PC-9 (cell line): ENCODE measurements at places on chromosomes 6 and 20.

- H3K27ac ChIP-seq: no peak overlapping the region
- no peak for DNase-seq
- H3K4me1 ChIP-seq: no peaks in the 10 kb centered on the region
- H3K4me3 ChIP-seq: no peak overlapping the region
- H3K27me3 ChIP-seq: peaks cover 90% of the 10 kb centered on the region
These were observed 27.5 kb upstream of the TBXT start for GRCh38 chr6:166194914-166195859.

DNA sequence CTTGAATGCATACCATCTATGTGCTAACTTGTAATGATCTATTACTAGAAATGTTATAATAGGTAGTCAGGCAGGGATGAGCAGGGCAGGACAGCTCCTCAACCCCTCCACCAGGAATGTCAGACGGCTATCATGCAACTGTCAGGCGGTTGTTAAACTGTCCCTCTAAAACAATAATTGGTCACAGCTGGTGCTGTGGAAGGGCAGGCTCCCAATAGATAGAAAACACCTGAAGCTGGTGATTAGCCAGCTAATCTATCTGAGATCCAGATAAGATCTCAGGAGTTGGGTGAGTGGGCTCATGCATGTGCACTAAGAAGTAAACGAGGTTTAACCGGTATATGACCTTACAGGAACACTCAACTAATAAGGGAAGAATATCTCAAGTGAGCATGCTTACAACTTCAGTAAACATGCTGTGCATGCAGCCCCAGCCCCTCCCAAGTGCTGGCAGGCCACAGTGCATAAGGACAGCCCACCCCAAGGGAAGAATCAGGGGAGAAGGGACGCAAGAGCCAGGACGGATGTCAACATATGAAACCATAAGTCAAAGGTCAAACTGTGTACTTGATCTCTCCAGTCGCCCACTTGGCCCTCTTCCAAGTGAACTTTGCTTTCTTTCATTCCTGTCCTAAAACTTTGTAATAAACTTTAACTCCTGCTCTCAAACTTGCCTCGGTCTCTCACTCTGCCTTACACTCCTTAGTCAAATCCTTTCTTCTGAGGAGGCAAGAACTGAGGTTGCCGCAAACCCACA is 566.2 kb upstream of the NRSN1 start:
- no peak for DNase-seq
- H3K36me3 ChIP-seq: no peaks in the 10 kb centered on the region
- no peaks in the 10 kb centered on the region for H3K27me3 ChIP-seq
- H3K4me1 ChIP-seq: no peaks in the 10 kb centered on the region

DNA sequence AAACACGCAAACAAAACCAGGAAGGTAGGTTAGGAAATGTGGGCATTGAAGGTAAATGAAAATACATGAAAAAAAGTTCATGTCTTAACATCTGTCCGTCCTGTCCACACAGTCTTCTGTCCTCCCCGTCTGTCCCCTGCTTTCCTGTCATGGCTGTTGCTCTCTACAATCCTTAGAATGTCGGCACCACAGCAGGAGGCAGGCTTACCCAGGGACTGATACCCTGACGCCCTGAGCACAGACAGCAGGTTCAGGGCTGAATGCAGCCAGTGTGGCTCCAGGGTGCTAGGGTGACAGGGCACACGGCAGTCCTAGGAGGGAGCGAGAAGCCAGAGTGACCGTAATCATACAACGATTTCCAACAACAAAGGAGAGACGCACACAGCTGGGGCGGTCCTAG is 123.7 kb downstream of the IRF4 start:
- no peaks in the 10 kb centered on the region for H3K36me3 ChIP-seq
- no peak for DNase-seq

- DNase-seq: no peak
- no peaks in the 10 kb centered on the region for H3K27me3 ChIP-seq
- H3K4me3 ChIP-seq: no peak overlapping the region
- H3K27ac ChIP-seq: no peak overlapping the region
- no peaks in the 10 kb centered on the region for H3K36me3 ChIP-seq
- H3K4me1 ChIP-seq: 0 out of 2 replicates have a peak, but pooled peaks cover 3% of the 10 kb centered on the region
These were observed 651.6 kb downstream of the UTRN start for GRCh38 chr6:144936764-144937163.

DNA sequence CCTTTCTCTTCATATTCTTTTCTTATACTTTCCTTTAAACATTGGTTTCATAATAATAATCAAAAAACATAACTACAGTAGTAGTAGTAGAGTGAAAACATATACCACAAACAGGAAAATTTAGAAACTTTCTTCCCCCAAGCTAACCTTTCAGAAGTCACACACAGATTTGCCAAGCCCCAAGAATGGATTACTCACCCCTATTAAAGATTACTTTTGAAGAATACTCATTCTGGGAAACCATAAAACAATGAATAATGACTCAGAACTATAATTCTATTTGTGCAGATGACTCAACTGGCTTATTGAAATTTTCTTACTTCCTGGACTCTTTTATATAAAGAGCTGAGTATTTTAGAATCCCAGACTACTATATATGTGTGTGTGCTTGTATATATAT is 119.4 kb upstream of the GJE1 start:
- peaks cover 33% of the 10 kb centered on the region for H3K4me1 ChIP-seq
- H3K4me3 ChIP-seq: no peak overlapping the region
- DNase-seq: peak; percentile 87
- peak overlapping the region; percentile 72 for H3K27ac ChIP-seq

DNA sequence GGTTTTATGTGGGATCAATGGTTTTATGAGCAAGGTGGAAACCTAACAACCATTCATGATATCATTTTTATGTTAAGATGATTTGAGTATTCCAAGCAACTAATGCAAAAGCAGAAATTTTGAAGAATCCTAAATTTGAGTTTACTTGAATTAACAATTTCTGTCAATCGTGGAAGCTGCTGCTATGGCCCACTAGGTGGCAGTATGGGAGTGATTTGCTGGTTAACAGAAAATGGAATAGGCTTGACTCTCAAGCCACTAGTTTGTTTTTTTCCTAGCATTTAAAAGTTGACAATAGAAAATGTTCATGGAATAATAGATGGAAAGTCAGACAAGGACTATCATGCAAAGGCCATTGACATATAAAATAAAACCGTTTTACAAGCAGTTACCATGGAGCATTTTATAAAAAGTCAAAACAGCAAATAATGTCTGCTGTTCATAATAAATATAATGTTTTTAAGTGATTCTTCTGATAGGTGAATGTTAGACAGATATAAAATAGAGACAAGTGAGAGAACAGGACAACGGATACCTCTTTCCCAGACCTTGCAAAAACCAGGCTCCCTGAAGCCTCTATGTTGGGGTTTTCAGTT is 43.0 kb upstream of the TMEM200A start:
- peak; percentile 18 for DNase-seq
- no peaks in the 10 kb centered on the region for H3K36me3 ChIP-seq
- H3K27ac ChIP-seq: no peak overlapping the region
- H3K4me1 ChIP-seq: no peaks in the 10 kb centered on the region
- no peak overlapping the region for H3K4me3 ChIP-seq
- H3K27me3 ChIP-seq: no peaks in the 10 kb centered on the region

DNA sequence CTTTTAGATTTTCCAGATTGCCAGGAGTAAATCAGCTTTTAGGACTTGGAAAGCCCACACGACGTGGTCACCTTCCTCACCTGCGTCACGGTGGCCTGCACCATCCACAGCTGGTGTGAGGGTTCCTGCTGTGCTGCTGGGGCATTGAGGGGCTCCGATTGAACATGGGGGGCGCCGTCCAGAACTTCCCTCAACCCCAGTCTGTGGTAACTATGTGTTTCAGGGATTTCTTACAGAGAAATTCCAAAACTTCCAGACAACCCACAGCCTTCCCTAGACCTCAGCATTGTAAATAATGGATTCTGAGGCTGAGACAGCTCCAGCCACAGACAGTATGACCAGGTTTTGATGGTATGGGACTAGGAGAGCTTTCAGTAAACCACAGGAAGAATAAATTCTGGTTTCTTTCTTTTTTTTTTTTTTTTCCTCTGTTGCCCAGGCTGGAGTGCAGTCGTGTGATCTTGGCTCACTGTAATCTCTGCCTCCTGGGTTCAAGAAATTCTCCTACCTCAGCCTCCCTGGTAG is 46.7 kb upstream of the IRF4 start:
- no peaks in the 10 kb centered on the region for H3K4me1 ChIP-seq
- no peak overlapping the region for H3K27ac ChIP-seq
- peaks cover 84% of the 10 kb centered on the region for H3K27me3 ChIP-seq
- H3K36me3 ChIP-seq: no peaks in the 10 kb centered on the region
- H3K4me3 ChIP-seq: no peak overlapping the region
- no peak for DNase-seq

DNA sequence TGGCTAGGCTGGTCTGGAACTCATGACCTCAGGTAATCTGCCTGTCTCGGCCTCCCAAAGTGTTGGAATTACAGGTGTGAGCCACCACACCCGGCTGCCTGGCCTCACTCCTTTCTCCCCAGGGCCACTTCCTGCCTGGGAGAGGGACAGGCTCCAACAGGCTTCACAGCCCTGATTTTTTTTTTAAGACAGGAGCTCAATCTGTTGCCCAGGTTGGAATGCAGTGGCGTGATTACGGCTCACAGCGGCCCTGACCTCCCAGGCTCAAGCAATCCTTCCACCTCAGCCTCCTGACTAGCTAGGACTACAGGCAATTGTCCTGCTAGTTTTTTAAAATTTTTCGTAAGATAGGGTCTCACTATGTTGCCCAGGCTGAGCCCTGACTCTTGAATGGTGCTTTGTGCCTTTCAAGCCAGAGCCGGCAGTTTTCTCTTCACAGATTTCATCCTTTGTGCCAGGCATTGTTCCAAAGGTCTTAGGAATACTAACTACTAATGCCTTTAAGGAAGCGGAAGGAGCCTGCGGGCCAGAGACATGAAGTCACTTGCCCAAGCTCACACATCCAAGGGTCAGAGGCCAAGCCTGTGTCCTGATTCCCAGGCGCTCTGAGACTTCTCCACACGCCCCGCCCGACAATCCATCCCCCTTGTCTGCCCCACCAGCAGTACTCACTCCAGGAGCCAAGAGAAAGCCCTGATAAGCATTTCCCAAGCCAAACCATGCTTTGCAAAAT is 19.2 kb downstream of the CAPN11 start:
- H3K4me1 ChIP-seq: no peaks in the 10 kb centered on the region
- H3K27me3 ChIP-seq: no peaks in the 10 kb centered on the region
- DNase-seq: no peak
- H3K36me3 ChIP-seq: no peaks in the 10 kb centered on the region

- no peak overlapping the region for H3K27ac ChIP-seq
- no peaks in the 10 kb centered on the region for H3K27me3 ChIP-seq
- H3K4me1 ChIP-seq: no peaks in the 10 kb centered on the region
- DNase-seq: no peak
These were observed 54.8 kb downstream of the SNX9 start for GRCh38 chr6:157877573-157878438.

DNA sequence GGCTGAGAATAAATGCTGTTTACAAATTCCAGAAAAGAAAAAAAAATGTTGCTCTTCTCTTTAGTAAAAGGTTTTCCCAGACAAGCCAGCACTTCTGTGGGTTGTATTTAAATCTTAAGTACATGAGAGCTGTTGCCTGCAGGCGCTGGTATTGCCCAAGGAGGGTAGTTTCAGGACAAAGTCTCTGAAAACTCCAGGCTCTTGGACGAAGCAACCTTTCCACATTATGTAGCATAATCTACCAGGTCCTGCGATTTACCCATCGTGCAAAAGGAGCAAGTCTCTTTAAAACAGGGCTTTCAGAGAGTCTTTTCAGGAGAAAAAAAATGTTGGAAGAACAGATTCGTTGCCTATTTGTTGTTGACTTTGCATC is 65.6 kb downstream of the PLG start:
- H3K4me3 ChIP-seq: no peak overlapping the region
- no peak for DNase-seq
- 0 out of 2 replicates have a peak, but pooled peaks cover 4% of the 10 kb centered on the region for H3K27me3 ChIP-seq
- H3K36me3 ChIP-seq: no peaks in the 10 kb centered on the region
- no peaks in the 10 kb centered on the region for H3K4me1 ChIP-seq

DNA sequence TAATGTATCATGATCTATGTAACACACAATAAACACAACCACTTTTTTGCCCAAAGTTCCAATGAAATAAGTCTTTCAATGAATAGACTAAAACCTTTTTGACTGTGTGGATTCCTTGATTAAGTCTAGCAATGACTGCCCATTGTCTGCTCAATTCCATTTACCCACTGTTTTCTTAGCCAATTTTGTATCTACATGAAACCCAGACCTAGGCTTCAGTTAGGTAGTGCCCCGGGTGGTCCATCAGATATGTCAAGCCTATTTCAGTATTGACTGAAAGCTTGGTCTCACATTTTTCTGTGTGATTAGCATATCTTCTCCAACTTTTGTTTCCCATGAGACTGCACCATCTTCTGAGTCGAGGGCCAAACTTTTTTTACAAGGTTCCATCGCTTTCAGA is 615.0 kb downstream of the C6orf118 start:
- H3K27ac ChIP-seq: no peak overlapping the region
- H3K27me3 ChIP-seq: no peaks in the 10 kb centered on the region
- H3K36me3 ChIP-seq: no peaks in the 10 kb centered on the region
- no peaks in the 10 kb centered on the region for H3K4me1 ChIP-seq
- H3K4me3 ChIP-seq: no peak overlapping the region

- no peak overlapping the region for H3K27ac ChIP-seq
- 0 out of 2 replicates have a peak, but pooled peaks cover 8% of the 10 kb centered on the region for H3K36me3 ChIP-seq
- H3K27me3 ChIP-seq: no peaks in the 10 kb centered on the region
- no peak overlapping the region for H3K4me3 ChIP-seq
These were observed 21.9 kb downstream of the CAP2 start for GRCh38 chr6:17415321-17415720.

GRCh38 chr6:31621320-31621939 is 915 bp downstream of the PRRC2A start:
- no peak for DNase-seq
- H3K27me3 ChIP-seq: no peaks in the 10 kb centered on the region
- peaks cover 43% of the 10 kb centered on the region for H3K36me3 ChIP-seq

DNA sequence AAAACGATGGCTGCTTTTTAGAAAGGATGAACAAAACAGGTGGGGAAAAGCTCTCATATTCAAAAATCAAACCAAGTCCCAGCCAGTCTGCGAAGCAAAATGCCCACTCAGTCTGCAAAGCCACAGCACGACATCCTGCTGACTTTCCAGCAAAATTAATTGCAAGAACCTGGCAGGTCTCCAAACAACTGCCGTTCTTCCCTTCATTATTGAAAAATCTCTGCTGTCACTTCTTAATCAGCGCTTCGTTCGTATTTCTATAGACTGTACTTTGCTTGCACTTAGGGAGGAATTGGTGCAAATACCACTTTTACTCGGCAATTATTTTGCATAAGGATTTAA is 222.4 kb downstream of the CBLN4 start:
- H3K4me3 ChIP-seq: no peak overlapping the region
- H3K27me3 ChIP-seq: peaks cover 12% of the 10 kb centered on the region; the same call in 1 of the 2 replicates
- H3K4me1 ChIP-seq: no peaks in the 10 kb centered on the region
- no peak for DNase-seq

DNA sequence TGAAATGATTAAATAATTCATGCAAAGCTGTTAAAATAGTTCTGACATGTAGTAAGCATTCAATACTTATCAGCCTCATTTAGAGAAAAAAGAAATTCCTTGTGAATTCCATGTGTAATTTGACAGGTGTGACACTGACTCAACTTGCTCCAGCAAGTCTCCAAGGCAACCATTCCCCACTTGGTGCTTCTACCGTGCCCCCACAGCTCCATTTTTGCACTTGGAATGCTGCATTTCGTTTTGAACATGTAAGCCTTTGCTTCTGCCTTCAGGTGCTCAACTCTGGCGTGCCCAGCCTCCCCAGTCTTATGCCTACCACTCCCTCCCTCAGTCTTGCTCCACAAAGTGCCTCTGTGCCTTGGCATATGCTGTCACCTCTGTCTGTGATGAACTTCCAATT is 760.6 kb upstream of the CHD6 start:
- H3K36me3 ChIP-seq: no peaks in the 10 kb centered on the region
- no peak for DNase-seq
- no peaks in the 10 kb centered on the region for H3K4me1 ChIP-seq
- no peak overlapping the region for H3K4me3 ChIP-seq
- H3K27ac ChIP-seq: no peak overlapping the region
- peaks cover 35% of the 10 kb centered on the region for H3K27me3 ChIP-seq
